MV-4-11 (cell line): ENCODE measurements at places on chromosomes 4 and X.

GRCh38 chr4:22031423-22031822 is 82.9 kb upstream of the KCNIP4 start:
- DNase-seq: no peak

DNA sequence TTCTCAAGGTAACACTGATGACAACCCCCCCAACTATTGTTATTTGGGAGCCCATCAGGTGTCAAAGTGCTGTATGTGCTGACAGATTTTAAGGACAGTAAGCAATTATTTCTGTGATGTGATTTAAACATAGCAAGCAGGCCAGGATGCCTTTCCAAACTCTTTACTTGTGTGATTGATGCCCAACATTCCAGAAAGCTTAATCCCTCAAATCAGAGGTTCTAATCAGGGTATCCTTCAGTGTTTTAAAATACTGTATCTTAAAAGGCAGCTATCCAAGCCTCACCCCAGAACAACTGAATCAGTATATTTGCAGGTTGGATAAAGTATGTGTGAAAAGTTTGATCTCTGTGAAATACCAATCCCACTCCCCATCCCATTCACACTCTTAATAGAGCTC is 119.7 kb downstream of the GASK1B start:
- DNase-seq: no peak

GRCh38 chrX:41863343-41864203 is 59.8 kb downstream of the CASK start:
- no peak for DNase-seq

GRCh38 chr4:79334783-79335182 is 8.9 kb upstream of the NAA11 start:
- no peak for DNase-seq

DNA sequence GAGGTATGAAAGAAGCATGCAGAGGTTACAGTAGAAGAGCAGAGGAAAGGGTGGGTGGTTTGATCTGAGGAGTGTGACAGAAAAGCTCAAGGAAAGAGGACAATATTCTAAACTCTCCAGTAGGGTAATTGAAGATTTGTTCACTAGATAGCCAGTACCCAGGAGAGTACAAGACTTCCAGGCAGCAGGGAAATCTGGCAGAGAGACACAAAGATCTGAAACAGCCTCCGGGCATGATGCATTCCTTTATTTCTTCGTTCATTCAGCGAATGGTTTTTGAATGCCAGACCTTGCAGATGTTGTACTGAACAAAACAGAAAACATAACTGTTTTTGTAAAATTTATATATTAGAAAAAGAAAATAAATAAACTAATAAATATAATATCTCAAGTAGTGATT is 766.6 kb downstream of the FAT4 start:
- DNase-seq: no peak

DNA sequence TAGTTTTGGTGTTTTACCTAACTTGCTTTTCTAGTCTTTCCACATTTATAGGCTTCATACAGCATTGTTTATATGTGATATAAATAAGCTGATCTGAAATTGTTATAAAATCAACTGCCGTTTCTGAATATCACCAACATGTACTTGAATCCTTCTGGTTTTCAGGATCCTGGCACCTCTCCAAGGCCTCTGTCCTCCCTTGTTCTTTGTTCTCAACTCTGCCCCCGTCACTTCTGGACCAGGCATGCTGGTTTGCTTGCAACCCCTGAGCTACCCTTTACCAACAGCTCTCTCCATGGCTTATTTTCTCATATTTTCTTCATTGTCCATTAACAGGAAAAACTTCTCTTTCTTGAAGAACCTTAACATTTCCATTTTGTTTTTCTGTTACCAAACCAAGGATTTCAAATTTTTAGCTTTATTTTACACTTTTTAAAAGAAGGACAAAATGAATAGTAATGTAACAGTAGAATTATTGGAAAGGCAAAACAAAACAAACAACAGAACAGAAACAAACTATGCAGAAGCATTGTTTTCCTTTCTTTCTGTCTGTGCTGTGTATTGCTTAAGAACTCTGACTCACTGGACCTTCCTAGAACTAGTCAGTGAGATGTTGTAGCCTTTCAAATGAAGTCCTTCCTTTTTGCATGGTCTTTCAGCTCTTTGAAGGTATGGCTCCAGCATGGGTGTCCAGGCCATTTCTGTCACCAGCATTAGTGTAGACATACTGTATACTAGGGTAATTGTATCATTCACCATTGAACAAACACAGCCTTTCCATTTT is 44.8 kb downstream of the BANK1 start:
- DNase-seq: peak; percentile 57

DNA sequence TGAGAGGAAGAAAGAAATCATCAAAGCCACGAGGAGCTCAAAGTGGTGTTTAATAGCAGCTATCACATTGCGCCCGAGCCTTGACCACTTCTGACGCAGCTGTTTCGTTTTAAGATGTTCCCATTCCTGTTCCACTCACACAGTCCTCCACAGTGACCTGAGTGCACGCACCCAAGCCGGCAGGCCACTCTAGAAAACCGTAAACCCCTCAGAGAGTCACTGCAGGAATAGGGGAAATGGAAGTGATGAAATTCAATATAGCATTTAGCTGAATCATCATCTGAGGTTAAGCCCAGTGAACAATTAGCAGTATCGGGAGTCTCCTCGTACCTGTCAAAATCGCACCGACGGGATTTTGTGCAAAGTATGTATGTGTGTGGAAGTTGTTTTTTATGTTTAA is 17.9 kb upstream of the HAND2 start:
- peak; percentile 84 for DNase-seq
